ENCODE measurements at places on chromosomes 11 and 22. TPM values are rescaled to one million over a fixed set of nuclear protein-coding genes. Genes with fewer than 3 reads are reported as not detected.

Gene BARX2
- total RNA-seq = not detected

Gene RAB3IL1
- 31.5 TPM for total RNA-seq

Gene MCAT
- total RNA-seq = 8.9 TPM

Gene KRTAP5-8
- total RNA-seq = not detected

Gene CTSW
- 1.8 TPM for total RNA-seq

Gene KIRREL3
- 0.10 TPM for total RNA-seq

Gene BATF2
- 1.7 TPM for total RNA-seq

Gene TSGA10IP
- total RNA-seq = not detected

Gene MS4A12
- not detected for total RNA-seq

Gene DNAJB7
- total RNA-seq = not detected

Measured in posterior vena cava (tissue), 2 donors.